ENCODE measurements at places on chromosomes 5 and 9.

DNA sequence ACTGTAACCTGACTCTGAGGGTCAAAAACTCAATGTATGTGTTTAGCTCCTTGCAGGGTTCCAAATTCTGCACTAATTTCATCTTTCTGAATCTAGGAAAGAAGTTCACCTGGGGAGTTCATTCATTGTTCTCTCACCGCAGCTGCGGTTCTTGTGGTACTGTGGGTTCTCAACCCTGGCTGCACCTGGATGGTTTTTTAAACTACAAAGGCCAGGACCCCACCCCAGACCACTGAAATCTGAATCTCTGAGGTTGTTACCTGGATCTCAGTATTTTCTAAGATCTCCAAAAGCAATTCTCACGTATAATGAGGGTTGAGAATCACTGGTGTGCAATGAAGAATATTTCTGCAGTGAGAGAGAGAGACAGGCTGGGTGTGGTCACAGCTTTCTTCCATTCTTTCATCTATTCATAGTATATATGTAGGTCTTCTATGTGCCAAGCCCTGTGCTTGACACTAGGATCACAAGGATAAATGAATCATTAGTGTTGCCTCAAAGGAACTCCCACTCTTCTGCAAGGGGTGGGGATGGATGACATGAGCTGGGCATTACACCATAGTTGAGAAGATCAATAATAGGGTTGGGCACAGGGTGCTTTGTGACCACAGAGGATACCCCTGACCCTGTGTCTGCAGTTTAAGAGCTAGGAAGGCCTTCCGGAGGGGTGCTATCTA lies 109.8 kb downstream of the GALNT10 start:
- no peak for DNase-seq

- DNase-seq = no peak
Measured at GRCh38 chr9:109910671-109911518, 130.9 kb downstream of the PALM2AKAP2 start.

- no peak for DNase-seq
Measured at GRCh38 chr5:109563739-109564138, 126.0 kb upstream of the MAN2A1 start.

DNA sequence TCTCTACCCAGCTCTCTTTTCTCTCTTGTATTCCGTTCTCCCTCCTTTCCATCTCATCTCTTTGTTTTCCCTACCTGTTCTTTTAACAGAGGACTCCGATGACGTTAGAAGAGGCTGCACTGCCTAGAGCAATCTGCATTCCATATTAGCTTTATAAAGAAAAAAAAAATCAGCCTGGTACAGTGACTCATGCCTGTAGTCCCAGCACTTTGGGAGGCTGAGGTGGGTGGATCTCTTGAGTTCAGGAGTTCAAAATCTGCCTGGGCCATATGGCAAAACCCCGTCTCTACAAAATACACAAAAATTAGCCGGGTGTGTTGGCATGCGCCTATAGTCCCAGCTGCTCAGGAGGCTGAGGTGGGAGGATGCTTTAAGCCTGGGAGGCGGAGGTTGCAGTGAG lies 49.0 kb downstream of the DAPK1 start:
- DNase-seq = no peak

GRCh38 chr5:83036991-83037575 lies 40.1 kb downstream of the TMEM167A start:
- no peak for DNase-seq

DNA sequence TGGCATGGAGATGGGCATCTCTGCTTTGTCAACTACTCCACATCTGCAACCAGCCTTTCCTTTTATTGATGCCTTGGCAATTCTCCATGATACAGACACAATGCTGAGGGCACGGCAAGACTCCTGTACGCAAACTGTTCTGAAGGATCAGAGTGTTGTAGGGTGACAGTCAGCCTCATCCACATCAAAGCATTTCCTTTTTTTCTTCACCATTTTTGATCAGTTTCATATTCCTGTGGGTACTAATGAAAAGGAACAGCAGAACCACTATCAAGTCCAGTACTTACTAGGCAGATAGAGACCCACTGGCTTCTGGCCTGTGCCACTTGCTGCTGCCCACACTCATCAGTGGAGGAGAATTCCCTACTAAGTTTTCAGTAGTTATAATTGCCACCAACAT lies 181.6 kb downstream of the PALM2AKAP2 start:
- DNase-seq = no peak

DNA sequence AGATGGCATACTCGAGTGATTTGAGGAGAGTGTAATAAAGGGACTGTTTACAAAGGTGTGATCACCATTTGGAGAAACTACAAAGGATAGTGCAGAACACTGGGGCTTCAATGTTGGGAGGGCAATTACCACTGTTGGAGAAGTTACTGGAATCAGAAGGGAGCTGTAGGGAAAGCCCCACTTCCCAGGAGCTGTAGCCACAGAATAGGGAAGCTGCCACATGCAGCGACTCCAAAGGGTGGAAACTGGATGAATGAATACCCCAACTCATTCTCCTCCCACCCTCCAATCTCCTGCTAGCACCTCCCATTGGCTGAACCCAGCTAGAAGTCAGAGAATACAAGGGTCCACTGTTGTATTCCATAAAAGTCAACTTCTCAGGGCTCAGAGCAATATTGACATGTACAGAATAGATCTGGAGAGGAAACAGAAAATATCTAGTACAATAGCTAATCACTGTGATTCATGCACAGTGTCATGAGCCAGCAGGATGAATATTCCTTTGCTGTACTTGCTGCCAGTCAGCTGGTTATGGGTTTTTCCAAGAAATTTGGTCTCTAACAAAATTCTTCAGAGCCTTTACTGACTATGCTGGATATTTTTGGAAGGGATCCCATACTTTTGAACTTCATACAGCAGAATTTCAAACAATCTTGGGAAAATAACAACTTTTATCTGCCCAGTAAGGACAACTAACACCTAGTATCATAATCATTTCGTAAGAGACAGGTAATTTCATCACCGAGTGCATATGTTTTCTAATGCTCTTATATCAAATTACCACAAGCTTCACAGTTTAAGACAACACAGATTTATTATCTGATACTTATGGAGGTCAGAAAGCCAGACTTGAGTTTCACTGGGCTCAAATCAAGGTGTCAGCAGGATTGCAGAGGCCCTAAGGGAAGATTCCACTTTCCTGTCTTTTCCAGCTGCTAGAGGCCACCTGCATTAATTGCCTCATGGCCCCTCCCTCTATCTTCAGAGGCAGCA lies 39.6 kb downstream of the PDCD1LG2 start:
- no peak for DNase-seq

- DNase-seq = no peak
Measured at GRCh38 chr5:270340-270739, 1.1 kb upstream of the PDCD6 start.

- no peak for DNase-seq
Measured at GRCh38 chr9:103900466-103900865, 193.6 kb upstream of the SMC2 start.

DNA sequence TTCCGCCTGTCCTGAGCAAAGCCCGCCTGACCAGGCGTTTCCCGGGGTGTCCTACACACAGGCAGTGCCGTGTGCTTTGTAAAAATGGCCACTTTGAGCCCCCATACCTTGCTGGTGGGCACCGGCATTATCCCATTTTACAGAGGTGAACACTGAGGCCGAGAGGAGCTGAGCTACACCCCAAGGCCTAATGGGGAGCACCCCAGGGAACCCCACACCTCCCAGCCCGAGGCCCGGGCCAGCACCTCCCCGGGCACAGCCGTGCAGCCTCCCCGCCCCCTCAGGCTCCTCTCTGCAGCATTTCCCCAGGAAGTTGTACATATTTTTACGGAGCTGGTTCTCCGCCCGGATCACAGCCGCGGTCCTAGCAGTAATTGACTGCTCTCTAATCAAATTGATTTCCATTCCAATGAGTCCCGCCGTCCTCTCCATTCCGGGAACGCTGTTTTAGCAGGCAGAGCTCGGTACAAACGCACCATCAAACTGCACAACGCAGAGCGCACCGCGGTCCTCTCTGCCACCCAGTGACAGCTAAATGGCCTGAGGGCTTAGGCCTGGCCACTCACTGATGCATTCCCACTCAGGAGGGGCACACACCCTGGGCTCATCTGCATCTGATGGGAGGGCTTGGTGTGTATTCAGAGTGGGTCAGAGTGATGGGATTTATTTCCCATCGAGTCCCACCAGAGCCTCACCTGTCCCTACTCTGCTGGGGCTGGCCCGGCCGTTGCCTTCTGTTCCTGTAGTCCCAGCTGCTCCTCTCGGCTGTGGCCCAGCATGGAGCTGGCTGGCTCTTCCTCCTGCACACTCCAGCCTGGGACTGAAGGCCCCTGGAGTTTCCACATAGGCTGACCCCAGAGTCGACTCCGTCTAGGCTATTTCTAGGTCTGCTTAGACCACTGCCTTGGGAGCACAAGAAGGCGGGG lies 36.2 kb upstream of the UBAC1 start:
- DNase-seq = no peak

DNA sequence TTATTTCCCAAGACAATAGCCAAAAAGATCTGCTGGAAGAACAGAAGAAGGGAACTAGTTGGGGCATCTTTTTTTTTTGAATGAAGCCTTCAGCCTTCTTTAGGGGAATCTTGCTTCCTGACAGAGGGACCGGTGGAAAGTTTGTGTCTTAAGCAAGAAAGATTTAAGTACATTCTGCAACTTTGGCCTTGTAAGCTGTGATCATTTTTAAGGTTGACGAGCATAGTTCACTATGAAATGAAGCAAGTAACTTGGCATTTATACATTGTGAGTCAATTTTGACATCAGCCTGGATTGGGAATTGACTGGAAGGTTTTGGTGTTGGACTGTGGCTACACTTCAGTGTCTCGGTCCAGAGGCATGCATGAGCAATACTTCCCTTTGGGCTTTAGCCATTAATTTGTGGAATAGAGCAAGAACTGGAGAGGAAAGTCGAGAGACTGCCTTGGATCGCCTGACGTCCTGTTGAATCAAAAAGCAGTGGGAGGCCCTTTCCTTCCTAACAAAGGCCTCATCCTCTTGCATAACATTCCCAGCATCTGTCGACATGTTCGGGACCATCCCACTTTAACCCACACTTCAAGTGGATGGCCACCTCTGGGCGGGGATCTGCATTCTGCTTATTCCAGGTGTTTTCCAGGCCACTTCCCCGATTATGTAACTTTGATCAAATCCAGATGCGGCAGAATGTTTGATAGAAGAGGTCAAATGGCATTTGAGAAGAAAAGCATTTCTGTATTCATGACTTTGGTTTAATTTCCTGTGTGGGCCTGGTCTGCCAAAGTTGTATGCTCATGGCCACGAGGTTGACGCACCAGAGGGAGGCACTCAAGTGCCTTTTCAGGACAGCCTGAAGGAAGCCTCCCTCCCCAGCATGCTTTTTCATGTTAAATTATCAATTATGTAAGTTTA lies 12.5 kb downstream of the ABL1 start:
- no peak for DNase-seq

DNA sequence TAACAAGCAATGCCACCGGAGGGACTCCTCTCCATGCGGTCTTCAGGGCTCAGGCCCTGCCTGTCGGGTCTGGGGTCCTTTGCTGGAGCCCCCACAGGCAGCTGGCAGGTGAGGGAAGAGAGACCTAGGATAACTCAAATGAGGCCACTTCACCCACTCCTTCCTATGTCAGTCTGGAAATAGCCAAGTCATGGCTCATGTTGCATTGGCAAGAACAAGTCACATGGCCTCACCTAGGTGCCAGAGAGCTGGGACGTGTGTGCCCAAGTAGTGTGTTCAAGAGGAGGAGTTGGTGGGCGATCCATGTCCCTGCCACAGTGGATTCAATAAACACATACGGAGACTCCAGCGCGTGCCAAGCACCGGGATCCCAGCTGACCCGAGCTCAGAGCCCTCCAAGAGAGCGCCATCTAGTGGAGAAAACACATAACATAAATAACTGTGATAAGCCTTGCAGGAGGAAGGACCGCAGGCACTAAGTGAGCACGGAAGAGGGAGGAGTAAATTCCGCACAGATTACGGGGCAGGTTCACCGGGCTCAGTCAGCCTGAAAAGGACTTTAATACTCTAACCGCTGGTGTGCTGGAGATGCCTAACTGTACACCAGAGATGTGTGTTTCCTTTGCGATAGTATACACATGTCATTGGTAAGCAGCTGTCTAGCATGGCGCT lies 580.8 kb downstream of the CCDC171 start:
- DNase-seq = no peak

DNA sequence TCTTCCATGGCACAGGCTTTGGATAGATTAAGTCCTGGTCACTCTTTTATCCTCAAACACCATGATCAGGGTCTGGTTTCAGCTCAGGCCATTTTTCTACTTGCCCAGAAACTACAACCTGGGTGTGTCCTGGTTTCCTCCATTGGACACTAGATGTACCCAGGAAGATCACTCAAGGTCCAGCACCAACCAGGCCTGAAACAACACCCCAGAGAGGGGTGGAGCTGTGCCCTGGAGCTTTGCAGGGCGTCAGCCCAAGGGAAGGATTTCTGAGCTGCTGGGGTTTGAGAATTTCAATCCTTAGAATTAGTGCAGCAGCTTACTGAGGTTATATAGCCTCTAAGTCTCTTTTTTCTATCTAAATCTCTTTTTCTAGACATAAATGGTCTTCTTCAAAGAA lies 722.0 kb downstream of the MTRR start:
- DNase-seq = no peak
